ENCODE measurements at places on chromosomes 6 and 20.

DNA sequence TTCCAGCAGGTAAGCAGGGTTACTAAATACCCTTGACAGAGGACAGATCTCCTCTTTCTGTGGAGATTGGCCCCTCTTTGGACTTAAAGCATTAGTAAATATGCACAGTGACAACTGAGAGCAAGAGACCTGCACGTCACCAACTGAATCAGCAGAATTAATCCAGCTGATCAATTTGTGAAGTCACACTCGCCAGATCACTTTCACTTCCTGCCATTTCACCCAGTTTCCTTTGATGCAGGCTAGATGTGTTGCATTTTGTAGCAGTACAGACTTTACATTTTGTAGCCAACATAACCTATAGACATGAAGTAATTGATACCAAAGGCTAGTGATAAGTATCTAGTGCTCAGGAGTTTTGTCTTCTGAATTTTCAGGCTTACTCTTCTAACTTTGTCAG lies 11.9 kb downstream of the SYNE1 start:
- DNase-seq, result no peak

- no peak for DNase-seq
Observed at GRCh38 chr20:45370571-45371160, 7.5 kb downstream of the TP53TG5 start.

- DNase-seq, result no peak
Observed at GRCh38 chr20:25360631-25361286, 29.9 kb downstream of the ABHD12 start.

DNA sequence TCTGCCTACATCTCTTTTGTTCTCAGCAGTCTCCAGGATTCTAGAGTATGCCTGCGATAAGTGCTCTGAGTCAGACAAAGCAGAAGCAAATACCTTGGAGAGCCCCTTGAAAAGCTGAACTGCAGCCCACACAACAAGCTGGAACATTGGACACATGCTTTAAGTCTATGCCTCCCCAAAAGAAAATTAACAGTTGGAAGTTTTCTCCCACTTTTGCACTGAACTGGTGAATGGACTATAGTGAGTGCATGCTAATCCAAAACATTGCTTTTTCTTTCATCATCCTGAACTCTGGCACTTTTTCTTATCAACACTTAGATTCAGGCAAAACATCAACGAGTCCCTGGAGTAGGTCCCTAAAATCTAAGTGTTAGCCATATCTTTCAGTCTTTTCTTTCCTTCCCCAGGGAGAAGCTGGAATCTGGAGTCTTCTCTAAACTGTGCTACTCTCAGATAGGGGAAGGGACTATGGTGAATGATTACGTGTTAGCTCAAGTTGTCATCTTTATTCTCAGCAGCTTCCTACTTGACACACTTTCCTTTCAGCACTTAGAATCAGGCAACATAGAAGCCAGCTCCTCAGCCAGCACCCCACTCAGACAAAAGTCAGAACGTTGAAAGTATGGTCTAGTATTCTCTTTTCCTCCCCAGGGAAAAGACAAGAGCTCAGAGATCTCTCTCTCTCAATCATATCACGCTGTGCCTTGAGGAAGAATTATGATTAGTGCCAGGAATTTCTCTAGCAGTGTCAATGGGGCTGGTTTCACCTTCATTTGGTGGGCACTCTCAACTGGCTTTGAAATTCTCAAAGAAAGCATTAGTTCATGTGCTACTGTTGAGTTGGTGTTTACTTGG lies 811.0 kb upstream of the GJE1 start:
- no peak for DNase-seq

DNA sequence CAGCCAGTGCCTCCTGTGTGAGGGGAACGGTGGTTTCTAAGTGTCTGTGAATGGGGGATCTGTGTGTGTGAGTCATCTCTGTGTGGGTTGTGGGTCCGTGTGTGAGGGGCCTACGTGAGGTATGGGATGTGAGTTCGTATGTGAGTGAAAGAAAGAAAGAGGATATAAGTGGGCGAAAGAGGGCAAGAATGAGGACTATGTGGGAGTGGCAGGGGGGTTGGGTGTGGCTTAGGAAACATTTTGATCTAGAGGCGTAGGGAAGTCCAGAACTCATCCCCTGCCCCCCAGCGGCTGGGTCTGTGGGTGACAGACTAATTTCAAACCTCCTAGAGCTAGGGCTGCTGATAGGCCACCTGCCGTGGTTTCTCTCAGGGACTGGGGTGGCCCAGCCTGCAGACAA lies 35.5 kb downstream of the DHX35 start:
- no peak for DNase-seq

All from thymus (tissue), 14 donors.